ENCODE measurements at places on chromosomes 5 and 9.

- DNase-seq = no peak
Observed at GRCh38 chr5:150246835-150247234, 42.7 kb downstream of the CAMK2A start.

- DNase-seq = no peak
Observed at GRCh38 chr5:22306011-22306410, 547.1 kb downstream of the CDH12 start.

DNA sequence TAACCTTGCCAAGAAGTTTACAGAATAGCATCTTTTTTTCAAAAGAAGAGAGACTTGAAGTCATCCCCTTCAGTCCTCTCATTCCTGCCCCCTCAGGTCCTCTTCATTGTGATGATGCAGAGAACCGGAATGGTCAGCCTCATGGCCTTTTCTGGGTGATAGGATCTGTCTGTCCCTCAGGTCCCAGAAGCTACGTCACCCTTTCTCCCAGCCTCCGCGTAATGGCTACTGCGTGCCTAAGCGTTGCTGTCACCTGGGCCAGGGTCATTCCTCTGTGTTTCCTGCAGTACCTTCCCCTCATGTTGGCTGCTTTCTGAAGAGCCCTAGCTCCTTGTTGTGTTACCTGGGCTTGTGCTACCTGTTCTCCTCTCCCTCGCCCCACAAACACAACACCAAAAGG is 4.7 kb downstream of the PIK3R1 start:
- DNase-seq = no peak

DNA sequence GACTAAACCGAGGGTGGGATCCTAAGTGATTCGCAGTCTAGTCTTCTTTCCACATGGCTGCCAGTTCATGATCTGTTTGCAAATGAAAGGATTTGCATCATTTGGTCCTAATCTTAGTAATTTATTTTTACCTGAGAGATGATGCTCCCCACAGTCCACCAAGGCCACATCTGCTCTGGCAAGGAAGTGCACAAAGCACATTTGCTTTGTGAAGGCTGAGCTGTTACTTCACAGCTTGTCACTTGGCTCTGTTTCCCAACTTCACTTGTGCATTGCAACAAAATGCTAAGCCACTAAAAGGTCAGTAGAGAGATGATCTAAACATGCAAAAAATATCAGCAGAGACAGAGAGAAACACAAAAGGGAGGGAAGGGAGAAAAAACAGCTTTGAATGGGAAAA is 128.5 kb upstream of the VLDLR start:
- DNase-seq = no peak

- DNase-seq = no peak
Observed at GRCh38 chr5:41637869-41638268, 127.5 kb upstream of the PLCXD3 start.

DNA sequence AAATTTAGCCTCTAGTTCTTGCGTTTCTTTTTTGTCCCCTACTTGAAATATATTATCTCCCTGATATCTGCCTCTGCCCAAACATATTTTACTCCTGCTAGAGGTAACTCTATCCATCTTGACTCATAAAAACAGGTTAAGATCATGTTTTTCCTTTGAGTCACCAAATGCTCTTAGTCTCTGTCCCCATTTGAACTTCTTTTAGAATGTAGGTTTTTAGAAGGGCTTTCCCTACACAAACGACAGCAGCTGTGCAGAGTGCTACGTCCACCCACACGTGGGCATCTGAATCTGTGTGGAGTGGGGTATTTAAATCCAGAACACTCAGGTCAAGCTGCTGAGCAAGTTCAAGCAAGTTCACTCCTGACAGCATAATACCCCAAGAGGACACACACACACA is 2.2 kb downstream of the HSD17B3 start:
- DNase-seq = no peak

GRCh38 chr9:80679916-80680315 is 1009.4 kb downstream of the TLE1 start:
- no peak for DNase-seq

DNA sequence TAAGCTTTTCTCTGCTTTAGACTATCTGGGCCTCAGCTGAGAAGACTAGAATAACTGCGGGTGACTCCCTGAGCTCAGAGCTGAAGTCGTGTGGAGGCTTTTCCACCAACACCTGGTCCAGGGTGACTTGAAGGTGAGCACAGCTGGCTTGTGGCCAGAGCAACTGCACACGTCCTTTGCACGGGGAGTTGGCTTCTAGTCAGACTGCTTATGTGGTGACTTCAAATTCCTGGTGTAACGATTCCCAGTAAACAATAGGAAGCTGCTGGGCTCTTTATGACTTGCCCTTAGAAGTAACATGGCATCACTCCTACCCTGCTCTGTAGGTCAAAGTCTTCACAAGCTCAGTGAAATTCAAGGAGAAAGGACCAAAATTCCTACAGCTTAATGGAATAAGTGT is 800.6 kb upstream of the CDH6 start:
- DNase-seq = no peak

GRCh38 chr5:80706835-80707447 is 52.2 kb upstream of the DHFR start:
- DNase-seq = no peak

DNA sequence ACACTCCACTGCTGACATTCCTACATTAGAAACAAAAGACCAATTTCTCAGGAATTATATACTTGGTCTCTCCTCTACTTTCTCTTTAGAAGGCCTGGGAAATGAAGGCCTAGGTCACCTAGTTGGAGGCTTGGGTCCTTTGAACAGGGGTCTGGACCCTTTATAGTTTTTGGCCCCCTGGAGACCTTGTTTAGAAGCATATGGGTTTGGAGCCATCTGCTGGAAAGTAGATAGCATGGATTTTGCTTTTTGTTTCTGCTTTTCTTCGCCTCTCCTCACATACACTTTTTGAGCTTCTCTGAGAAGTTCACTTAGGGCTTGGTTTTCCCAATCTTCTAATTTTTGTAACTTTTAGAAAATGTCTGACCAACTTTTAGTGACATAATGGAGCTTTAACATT is 67.1 kb upstream of the CDK20 start:
- DNase-seq = no peak

GRCh38 chr5:136037001-136037705 is 8.4 kb downstream of the TGFBI start:
- DNase-seq = no peak

- no peak for DNase-seq
Observed at GRCh38 chr9:70600506-70600905, 186.0 kb upstream of the KLF9 start.
